ENCODE measurements at places on chromosomes 2 and 18.

DNA sequence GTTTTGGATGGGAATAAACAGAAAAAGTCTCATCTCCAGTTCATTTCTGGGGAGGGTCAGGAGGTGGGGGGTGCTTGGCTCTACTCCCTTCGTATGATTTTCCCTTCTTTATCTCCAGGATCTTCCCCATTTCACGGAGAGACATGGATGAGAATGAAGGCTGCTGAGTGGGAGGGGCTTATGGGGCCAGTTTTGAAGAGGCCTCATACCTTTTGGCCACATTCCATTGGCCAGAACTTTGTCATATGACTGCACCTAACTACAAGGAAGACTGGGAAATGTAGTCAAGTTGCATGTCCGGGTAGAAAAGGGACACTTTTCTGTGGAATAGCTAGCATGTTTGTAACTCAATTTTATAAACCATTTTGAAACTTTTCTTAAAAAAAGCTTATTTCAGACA lies 117.6 kb downstream of the NEDD4L start:
- DNase-seq, result no peak

DNA sequence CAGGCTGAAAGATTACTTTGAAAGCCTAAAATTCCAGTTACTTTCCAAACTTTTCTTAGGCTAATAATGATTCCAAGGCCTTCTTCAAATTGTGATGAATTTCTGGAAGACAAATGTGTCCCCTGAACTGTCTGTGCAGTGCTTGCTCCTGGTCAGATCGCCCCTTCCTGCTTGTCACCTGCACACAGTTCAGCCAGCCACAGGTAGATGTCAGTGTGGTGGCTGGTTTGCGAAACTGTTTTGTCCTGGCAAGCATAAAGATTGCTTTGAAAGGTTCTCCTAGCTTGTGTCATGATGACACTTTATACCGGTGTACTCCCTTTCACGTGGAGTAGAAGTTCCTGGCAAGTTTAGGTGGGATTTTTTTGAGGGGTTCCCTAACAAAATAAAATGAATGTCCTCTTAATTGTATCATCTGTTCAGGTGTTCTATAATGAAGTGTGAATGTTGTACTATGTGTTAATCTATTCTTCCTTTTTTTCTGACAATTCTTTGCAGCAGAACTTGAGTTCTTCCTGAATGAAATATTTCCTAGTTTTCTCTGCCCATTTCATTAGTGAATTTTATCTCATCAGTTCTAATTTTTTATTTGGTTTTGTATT lies 298.8 kb downstream of the ZNF407 start:
- DNase-seq, result no peak

- DNase-seq, result no peak
Measured at GRCh38 chr18:45518311-45519155, 96.7 kb upstream of the SLC14A2 start.

DNA sequence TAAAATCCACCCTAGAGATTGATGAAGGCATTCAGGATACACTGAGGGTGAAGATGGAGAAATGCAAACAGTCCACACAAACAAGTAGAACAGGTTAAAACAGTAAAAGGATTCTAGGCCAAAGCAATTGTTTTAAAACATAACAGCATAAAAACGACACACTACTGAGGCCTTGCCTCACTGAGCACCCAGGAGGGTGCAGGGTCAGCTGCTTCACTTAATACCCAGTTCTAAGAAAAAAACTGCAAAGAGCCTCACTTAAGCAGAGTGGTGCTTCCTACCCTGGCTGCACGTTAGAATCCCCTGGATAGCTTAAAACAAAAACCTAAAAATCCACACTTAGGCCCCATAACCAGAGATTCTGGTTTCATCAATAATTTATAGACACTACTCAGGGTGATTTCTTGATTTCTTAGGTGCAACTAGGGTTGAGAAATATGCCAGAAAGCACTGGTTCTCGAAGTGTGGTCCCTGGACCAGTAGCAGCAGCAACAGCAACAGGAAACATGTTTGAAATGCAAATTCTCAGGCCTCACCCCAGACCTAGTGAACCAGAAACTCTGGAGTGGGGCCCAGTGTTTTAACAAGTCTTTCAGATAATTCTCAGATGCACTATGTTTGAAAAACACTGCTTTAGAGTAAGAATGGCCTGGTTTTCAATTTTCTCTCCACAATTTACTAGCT lies 279.1 kb downstream of the ZEB2 start:
- DNase-seq, result no peak

DNA sequence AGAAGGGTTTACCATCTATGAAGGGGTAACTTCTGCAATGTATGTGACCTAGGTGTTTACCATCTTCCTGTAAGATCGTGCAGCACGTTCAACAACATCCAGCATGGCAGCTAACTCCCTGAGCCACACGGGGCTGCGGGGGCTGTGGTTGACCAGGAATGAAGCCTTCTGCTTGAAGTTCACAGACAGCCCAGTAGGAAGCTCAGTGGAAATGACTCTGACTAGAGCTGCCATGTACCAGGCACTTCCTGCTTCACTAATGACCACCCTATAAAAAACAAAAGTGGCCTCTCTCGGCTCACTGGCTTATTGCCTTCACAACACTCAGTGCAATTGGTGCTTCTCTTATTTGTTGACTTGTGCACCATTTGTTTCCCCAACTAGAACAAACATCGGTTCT lies 99.7 kb upstream of the SMAD7 start:
- no peak for DNase-seq

- DNase-seq, result no peak
Measured at GRCh38 chr2:230953845-230954244, 28.8 kb upstream of the GPR55 start.

- no peak for DNase-seq
Measured at GRCh38 chr2:27640722-27641245, 11.9 kb downstream of the GPN1 start.

GRCh38 chr18:46060359-46060841 lies 11.7 kb downstream of the PSTPIP2 start:
- no peak for DNase-seq

- DNase-seq, result no peak
Measured at GRCh38 chr2:152441961-152442360, 107.0 kb downstream of the FMNL2 start.

GRCh38 chr2:58702302-58702885 lies 461.3 kb upstream of the FANCL start:
- no peak for DNase-seq

GRCh38 chr2:219384859-219385258 lies 2.9 kb downstream of the DNPEP start:
- no peak for DNase-seq

GRCh38 chr2:236163471-236164200 lies 4.5 kb downstream of the GBX2 start:
- no peak for DNase-seq

GRCh38 chr2:932320-933115 lies 18.1 kb upstream of the SNTG2 start:
- DNase-seq, result no peak

GRCh38 chr2:105496271-105496670 lies 97.4 kb upstream of the FHL2 start:
- DNase-seq, result no peak

DNA sequence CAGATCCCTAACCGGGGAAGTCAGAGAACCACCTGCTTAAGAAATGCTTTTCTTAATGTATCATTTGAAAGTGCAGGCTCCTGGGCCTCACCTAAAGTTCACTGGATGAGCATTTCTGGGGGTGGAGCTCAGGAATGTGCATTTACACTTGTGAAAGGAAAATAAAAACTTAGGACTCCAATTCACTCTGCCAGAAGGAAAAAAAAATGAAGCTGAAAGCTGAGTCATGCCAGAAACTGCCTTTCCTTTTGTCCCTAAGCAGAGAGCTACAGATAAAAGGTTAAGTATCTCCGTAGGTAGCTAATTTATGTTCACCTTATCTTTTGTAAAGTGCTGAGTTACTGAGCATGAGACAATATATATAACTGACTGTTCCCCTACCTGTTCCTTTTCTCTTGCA lies 229.5 kb upstream of the MEX3C start:
- DNase-seq, result no peak

DNA sequence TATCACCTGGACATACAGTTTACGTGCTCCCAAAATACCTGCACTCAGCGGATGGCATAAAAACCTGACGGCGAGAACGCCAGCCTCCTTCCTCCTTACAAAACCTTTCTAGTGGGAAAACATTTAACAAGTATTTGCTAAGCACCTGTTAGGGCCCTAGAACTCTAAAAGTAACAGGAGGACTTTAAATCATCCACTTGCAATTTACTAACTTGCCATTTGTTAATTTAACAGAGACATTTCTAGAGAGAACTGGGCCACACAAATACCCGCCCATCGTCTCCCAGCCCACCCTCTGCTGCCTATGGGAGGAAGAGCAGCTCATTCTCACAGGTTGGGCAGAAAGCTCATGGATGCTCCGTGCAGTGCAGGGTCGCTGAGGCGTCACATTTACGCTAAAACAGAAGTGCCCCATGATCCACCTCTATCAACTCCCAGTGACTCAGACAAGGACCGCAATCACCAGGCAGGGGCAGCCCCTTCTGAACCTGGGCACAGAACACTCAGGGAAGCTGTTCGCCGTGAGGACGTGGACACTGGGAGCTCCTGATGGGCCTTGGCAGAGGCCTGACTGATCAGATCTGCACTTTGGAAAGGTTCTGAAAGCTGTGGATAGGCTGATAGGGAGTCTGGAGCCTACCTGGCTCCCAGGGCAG lies 106.9 kb downstream of the HDAC4 start:
- no peak for DNase-seq

GRCh38 chr2:189841019-189841418 lies 56.8 kb downstream of the PMS1 start:
- no peak for DNase-seq

DNA sequence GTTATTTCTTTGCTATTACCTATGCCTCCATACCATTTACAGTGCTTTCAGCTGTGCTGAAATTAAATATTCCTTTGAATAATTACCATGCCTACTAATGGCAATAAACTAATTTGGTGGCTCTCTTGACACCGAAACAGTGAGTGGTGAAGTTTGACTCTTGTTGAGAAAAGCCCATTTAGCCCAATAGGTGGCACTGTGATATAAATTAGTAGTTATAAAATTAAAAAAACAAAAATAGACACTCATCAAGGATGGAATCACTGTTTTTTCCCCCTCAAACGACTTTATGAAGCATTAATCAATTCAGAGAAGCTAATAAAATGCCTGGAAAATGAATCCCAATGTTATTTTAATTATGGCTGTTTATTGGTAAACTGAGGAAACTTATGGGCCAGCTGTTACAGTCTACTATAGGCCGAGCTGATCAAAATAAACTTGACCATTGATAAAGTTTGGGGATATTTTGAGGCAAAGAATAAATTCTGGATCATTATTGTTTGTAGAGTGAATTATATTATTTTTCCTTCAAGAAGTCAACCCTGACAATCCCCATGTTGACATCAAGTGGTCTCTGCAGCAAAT lies 339.6 kb downstream of the TRIB2 start:
- DNase-seq, result no peak

GRCh38 chr18:56615738-56616520 lies 22.5 kb downstream of the TXNL1 start:
- no peak for DNase-seq

DNA sequence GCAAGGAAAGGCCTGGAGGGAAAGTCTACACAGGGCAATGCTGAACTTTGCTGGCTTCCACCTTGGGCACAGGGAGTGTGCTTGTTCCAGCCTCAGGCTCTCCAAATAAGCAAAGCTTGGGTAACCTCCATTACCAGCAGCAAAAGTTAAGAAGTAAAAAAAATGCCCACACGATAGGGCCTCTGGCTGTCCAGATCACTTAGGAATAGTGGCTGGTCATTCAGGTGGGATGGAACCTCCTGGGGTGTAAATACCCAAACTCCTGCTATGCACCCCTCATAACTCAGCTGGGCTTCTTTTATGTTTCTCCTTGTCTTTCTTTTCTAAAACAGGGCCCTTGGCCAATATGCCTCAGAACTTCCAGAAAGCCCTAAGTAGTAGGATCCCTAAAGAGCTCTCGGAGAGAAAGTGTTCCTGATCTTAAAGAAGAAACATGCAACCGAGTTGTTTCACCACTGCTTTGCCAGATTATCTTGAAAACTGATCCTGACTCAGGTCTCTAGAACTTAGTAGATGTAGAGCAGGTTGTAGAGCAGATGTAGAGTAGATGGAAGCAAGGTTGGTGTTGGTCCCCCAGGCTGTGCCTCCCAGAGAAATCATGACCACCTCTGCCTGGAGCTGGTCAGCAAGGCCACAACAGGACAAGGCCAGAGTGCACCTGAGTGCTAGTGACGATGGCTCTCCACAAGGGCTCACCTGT lies 2.0 kb upstream of the OSR1 start:
- DNase-seq, result no peak

- DNase-seq, result no peak
Measured at GRCh38 chr2:135790423-135790822, 46.6 kb downstream of the LCT start.

DNA sequence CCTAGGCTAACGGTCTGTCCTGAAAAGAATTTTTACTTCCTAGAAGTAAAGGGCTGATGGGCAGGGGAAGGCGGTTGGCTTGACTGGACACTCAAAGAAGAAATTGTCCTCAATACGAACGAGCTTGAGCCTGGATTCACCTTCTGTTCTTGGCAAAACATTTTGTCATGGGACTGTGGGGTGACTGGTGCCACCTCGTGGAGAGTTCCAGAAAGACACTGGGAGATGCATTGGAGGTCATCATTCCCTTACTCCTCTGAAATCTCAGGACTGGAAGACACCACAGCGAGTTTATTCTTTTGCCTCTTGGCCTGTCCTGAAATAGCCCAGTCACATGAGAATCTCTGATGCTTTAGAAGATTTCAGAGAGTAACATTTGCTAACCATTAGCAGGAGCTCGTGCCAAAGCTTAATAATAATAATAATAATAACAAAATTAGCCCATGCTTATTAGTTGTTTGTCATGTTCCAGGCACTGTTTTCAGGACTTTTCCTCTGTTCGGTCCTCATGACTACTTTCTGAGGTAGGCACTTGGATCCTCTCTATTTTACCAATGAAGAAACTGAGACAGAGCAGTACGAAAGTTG lies 44.5 kb downstream of the TMEM182 start:
- DNase-seq, result peak; percentile 77

DNA sequence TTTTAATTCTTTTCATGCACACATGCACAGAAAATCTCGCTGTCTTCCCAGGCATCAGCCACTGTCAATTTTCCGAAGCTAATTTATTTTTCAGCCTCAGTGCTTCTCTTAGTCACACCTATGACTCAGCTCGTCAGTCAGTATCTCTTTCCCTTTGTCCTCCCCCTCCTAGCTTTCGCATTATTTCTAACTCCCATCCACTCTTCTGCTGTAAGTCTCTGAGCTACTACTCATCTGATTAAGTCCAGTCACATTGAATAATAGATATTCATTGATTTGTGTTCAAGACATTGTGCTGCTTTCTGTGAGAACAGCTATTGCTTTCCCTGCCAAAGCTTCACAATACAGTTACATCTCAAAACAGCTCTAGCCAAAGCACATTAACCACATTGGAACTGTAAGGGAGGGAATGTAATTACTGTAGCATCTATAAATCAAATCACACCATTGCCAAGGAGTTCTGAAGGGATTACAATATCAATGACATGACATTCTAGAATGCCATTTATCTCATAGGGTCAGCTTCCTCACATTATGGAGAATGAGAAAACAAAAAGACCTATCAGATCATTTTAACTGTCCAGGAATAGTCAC lies 89.4 kb downstream of the SCN3A start:
- DNase-seq, result no peak

DNA sequence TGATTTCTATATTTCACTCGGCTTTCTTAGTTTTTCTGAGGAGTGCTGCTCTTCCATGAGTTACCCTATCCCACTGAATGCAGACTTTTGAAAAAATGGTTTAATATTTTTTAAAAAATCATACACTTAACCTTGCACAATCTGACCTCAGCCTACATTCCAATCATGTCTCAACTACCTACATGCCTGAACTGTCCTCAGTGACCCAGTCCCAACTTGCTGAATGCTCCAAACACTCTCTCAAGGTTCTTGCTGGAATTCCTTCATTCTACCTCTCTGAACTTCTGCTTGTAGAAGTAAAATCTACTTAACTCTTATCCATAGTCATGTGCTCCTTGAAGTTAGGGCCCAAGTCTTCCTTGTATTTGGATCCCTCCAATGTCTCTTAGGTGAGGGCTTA lies 181.6 kb downstream of the XIRP2 start:
- no peak for DNase-seq
